Kidney tubule cell (primary cell): ENCODE measurements at places on chromosomes 1 and 21.

GRCh38 chr1:166470014-166470413 lies 303.2 kb upstream of the FAM78B start:
- no peak for DNase-seq

GRCh38 chr1:22323846-22324504 lies 127.7 kb upstream of the ZBTB40 start:
- DNase-seq, result no peak

DNA sequence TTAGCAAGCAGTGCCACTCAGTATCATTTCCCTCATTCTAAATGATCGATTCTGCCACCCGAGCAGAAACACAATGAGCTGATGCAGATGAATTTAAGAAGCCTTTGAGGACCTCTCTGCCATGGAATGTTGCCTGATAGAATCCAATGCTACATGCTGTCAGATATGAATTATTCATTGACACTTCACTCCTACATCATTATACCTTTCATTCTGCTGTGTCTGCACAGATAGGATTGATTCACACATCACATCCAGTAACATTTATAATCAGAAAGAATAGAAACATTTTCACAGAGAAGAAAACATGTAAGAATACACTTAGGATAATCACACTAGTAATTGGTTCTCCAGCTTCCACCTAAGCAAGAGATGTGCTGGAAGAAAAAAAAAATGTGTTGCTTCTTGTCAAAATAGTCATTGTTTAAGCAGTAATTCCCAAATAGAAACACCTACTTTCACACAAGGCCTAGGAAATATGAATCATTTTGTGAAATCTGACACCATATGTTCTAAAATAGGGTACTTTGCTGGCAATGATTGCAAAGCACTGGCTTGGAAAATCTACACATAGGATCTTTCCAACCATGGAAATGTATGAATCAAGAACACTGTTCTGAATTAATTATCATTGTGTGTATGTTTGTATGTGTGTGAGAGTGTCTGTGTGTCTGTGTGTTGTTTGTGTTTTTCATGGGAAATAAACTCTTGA lies 110.1 kb downstream of the GRIK1 start:
- peak; percentile 46 for DNase-seq

GRCh38 chr1:147208619-147209018 lies 16.5 kb downstream of the FMO5 start:
- no peak for DNase-seq

DNA sequence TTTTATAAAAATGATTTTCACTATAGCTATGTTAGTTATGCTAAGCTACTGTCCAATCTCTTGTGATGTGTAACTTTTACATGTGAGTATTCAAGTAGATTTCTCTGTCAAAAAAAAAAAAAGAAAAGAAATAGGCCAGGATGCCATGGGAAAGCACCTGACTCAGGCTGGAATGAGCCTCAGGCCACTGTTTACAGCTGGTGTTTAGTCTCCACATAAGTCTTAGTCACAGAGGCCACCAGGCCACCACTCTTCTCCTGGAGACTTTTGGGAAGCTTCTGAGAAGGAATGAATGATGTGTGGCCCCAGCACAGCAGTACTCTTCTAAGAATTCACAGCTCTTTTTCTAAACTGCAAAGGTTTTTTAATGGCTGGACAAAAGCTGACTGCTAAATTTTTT lies 48.9 kb downstream of the CHML start:
- peak; percentile 89 for DNase-seq

GRCh38 chr1:242034392-242034791 lies 35.5 kb upstream of the MAP1LC3C start:
- DNase-seq, result no peak

- DNase-seq, result peak; percentile 83
These were observed 56.2 kb downstream of the ST3GAL3 start for GRCh38 chr1:43763497-43763973.

DNA sequence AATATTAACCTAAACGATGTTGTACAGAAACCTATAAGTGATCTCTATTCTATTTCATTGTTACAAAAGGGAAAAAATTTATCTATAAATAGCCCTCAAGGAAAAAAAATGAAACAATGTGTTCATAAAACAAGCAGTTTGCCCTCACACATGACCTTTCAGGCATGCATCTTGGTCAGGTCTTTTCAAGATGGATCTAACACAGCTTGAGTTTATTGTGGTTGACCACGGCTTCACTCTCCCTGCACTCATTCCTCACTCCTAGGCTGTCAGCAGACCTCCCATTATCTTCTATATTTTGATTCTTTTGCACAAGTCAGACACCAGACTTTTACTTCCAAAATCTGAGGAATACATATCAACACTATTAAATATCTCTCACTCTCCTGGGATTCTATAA lies 544.3 kb downstream of the KCNT2 start:
- no peak for DNase-seq

DNA sequence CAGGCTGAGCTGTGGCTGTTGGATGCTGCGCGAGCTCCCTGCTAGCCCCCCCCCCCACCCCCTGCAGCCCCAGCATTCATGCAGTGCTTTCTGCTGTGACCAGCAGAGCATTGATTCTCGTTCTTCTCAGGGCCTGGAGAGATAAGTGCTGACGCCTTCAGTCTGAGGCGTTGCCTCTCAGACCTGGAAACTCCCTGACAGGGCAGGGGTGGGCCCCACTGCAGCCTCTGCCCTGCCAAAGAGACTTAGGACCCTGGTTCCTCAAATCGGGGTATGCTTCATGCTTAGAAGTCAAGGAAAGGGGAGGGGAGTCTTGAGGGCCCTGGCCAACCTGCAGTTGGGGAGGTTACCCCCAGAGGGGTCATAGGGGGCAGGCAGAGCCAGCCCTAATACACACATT lies 38.5 kb downstream of the PTPRF start:
- DNase-seq, result no peak

DNA sequence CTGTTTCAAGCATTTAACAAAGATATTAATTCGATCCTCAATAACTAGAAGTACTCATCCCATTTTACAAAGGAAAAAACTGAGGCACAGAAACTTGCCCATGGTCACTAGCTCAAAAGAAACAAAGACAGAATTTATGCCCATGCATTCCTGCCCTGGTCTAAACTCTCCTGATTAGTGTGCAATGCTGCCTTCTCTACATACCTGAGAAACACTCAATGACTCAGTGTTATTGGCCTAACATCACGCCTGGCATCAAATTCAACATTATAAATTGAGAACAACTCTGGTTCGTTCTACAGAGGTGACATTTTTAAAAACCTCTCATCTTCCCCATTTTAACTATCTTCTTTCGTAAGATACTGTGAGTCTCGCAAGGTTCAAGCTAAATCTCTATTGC lies 5.2 kb downstream of the APP start:
- DNase-seq, result peak; percentile 72

DNA sequence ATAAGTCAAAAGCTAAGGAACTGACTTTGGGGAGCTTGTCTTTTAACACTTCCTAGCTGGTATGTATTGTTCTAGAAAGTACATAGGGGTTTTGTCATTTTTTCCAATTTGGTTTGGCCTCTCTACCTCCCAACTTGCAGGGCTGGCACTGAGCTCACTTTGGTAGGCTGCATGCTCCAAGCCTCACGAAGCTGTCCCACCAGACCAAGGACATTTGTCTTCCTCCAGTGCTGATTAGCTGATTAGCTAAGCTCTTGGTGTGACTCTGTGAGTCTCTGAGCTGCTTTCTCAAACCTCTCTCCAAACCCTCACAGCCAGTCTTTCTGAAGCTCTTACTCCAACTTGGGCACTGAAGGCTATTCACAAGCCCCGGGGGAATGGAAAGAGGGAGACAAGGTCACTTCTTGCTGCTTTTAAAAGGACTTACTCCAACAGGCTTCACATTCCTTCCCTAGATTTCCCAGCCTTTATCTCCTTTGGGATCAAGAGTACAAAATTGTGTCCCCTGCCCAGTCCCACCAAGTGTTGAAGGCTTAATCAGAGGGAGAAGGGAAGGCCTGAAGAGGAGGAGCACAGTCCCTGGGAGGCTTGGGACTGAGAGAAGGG lies 893 bp upstream of the CFAP45 start:
- DNase-seq, result no peak

GRCh38 chr1:215358356-215358755 lies 208.7 kb upstream of the KCTD3 start:
- no peak for DNase-seq

- no peak for DNase-seq
These were observed 5.4 kb upstream of the KLHL12 start for GRCh38 chr1:202932476-202932875.

GRCh38 chr1:118334506-118334905 lies 149.5 kb upstream of the SPAG17 start:
- DNase-seq, result no peak

- DNase-seq, result no peak
These were observed 66.9 kb upstream of the PRDX6 start for GRCh38 chr1:173410133-173410793.

- peak; percentile 84 for DNase-seq
These were observed 458.0 kb upstream of the DEPDC1 start for GRCh38 chr1:68954841-68955240.

DNA sequence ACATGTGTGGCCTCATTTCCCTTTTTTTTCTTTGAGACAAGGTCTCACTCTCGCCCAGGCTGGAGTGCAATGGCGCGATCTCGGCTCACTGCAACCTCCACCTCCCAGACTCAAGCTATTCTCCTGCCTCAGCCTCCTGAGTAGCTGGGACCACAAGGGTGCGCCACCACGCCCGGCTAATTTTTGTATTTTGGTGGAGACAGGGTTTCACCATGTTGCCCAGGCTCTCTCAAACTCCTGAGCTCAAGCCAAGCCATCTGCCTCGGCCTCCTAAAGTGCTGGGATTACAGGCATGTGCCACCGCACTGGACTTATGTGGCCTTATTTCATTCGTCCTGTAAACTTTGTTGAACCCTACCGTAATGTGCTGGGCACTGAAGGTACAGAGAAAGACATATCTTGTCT lies 569 bp upstream of the WARS2 start:
- DNase-seq, result peak; percentile 27

DNA sequence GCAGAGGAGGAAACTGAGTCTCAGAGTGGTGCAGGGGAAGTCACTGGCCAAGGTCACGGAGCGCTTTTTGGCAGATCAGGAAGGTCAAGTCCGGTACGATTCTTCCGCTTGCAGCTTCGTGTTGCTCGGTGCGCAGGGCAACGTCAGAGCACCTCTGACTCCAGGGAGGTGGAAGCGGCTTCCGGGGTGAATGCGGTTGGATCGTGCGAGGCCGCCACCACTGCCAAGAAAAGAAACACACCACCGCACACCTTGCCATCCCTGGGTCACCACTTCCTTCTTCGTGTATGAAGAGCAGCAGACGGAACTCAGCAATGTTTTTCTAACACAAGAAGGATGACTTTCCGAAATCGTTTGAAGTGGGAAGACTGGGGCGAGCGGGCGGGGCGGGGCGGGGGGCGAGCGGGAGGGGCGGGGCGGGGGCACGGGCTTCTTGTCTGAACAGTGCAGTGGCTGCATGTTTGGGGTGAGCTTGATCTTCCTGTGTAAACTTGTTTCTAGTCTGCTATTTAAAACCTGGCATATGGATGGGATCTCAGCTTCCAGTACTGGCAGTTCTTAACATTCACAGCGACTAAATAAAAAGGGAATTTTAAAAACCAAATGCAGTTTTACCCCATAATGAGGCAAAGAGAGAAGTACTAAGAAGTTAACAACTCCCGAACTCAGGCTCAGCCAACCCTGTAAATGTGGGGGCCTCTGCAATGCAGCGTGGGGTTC lies 300.0 kb downstream of the RRAGC start:
- peak; percentile 52 for DNase-seq

- peak; percentile 45 for DNase-seq
These were observed 18.6 kb downstream of the C8A start for GRCh38 chr1:56873213-56873612.

GRCh38 chr1:207848234-207848633 lies 62.7 kb downstream of the CD34 start:
- DNase-seq, result peak; percentile 95

DNA sequence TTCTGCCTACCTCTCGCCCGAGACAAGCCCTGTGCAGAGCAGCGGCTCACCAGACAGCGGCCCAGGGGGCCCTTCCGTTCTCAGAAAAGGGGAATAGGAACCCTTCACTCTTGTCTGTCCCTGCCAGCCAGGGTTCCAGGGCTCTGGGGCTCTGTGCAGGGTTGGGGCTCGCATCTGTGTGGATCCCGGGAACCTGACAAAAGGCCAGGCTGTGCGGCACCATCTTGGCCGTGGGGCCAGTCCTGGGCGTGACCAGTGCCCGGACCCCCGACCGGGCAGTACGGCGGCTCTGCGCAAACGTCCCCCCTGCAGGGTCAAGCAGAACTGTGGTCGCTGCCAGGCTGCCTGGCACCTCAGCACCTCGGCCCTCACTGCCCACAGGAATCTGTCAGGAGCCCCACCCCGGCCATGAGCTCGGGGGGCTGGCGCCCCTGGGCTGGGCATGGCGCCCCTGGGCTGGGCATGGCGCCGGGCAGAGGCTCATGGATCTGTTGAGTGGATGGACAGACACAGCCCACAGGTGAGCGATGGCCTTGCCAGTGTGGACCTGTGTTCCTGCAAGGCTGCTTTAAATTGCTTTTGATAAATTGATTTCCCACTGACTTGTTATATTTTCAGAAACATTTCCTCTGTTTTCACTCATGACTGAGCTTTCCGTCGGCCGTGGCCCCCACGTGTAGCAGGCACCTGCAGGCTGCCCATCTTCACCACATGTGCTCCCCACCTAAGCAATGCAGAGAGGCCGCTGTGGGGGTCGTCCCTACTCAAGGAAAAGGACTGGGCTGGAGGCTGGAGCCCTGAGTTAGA lies 59.0 kb downstream of the SLX9 start:
- no peak for DNase-seq

DNA sequence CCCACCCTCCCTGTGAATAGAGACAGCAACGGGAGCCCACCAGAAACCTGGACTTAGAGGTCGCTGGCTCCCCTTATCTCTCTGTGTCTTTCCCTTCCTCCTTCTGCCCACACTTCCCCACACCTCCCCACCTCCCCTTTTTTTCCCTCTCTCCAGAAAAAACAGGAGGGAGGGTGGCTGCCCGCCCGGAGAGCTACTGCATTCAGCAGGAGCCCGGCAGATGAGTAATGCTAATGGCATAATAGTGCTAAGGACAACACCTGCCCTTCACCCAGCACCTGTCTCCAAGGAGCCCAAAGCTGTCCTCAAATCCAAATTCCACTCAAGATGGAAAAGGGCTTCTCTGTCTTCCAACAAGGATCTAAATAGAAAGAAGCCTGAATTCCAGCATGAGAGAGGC lies 11.4 kb upstream of the PRELP start:
- peak; percentile 45 for DNase-seq

GRCh38 chr1:206012086-206012859 lies 9.1 kb upstream of the RAB7B start:
- DNase-seq, result no peak

DNA sequence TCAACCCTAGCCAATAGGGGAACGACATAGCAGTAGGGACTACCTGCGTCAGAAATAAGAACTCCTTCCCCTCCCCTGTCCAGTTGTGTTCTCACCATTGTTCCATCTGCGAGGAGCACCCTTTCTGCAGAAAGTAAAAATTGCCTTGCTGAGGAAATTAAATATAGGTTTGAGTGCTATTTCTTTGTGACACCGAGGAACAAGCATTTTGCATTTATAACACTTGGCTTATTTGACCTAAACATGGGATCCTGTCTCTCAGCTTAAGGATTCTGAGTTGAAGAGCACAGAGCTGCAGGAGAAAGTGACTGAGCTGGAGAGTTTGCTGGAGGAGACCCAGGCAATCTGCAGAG lies 10.7 kb upstream of the SH3BGRL3 start:
- no peak for DNase-seq
